ENCODE measurements at places on chromosomes 1 and 21.

DNA sequence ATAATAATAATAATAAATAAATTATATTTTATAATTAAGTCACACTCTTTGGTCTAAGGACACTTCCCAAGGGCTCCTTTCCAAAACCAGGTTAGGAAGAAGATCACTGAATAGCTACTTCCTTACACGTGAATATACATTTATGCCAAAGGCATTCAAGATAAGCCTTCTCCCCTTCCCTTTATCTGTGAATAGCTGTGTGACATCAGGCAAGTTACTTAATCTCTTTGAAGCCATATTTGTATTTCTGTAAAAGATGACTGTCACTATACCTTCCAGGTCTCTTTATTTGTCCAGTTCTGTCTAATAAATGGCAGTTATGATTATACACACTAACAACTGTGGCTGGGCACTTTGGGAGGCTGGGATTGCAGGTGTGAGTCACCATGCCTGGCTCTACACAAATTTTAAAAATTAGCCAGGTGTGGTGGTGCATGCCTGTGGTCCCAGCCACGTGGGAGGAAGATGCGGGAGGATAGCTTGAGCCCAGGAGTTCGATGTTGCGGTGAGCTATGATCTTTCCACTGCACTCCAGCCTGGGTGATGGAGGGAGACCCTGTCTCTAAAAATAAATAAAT is 5.5 kb upstream of the RNF11 start:
- DNase-seq, result no peak

- no peak for DNase-seq
Observed at GRCh38 chr1:244758708-244759107, 76.8 kb upstream of the COX20 start.

DNA sequence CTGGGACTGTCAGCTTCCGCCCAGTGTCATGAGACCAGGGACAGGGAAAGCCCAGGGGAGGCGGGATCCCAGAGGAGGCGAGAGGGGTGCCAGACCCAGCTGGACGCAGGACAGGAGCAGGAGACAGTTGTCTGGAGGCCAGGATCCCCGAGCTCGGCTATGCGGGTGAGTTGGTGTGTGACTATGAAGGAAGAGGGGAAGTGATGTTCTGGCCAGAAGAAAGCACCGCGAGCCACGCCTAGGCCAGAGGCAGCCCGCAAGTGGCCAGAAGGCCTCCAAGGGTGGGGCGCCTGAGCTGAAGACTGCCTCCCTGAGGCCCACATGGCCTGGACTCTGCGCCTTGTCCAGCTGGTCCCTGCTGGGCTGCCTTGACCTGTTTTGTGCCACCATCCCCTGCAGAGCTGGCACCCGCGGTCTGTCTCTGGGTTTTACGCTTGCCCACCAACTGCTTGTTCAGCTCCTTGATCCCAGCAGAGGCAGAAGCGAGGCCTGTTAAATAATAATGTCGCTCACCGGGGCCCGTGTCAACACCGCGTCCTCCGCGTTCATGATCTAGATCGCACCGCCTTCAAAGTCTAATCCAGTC is 85.2 kb upstream of the ACTL8 start:
- DNase-seq, result no peak

DNA sequence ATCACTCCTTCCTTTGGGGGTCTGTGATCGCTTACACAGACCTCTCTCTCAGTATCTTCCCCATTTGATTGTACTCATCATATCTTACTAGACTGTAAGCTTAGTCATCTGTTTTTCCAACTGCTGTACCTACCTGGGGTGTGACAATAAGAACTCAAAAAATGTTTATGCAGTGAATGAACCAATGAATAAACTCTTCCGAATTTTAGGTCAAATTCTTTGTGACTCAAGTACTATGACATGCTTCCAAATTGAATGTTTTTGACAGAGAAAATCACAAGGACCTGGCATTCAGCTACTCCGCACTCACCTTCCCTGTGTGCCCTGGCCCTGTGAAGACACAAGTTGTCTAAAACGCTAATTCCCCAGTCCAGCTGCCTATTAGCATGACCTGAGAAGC is 42.1 kb downstream of the TMCO4 start:
- no peak for DNase-seq

GRCh38 chr1:206839857-206840256 is 25.6 kb upstream of the IL20 start:
- DNase-seq, result no peak

- DNase-seq, result no peak
Observed at GRCh38 chr1:101929343-101929742, 67.4 kb downstream of the OLFM3 start.

DNA sequence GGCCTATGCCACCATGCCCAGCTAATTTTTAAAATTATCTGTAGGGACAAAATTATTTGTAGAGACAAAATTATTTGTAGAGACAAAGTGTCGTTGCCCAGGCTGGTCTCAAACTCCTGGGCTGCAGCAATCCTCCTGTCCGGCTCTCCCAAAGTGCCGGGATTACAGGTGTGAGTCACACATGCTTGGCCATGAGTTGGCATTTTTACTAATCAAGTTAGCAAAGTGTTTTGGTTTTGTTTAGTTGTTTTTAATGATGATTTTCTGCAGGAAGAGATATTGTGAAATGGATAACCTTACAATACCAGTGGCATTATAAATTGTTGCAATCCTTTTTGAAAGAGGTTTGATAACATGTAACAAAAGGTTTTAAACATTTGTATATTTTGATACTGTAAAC is 65.3 kb upstream of the MAGI3 start:
- DNase-seq, result no peak

- no peak for DNase-seq
Observed at GRCh38 chr1:32715901-32716311, 13.3 kb upstream of the SYNC start.

Data from stimulated activated CD4-positive, alpha-beta T cell treated with anti-CD3 and anti-CD28 coated beads, Interleukin-1b, Interleukin-23, amount 100 ng/mL, for 24 hours (primary cell).